ENCODE measurements at places on chromosomes 7 and 10. TPM values are rescaled to one million over a fixed set of nuclear protein-coding genes. Genes with fewer than 3 reads are reported as not detected.

DNA sequence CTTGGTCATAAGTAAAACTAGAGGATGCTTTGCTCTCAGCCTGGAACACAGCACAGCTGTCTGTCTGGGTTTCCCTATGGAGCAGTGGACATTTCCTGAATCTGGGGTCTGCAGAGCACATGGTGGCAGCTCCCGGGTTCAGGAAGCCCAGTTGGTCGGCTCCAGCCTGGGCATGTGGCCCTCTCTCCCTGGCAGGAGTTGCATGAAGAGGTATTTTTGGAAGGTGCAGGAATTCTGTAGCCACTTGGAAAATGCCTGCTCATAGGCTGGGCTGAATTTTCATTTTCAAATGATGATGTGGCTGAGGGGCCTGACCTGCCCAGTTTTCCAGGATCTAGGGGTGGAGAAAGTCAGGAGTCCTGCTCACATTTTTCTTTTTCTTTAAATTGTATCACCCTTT is 6.7 kb upstream of the TPST1 start:
- no peak for DNase-seq
- no peak overlapping the region for H3K4me3 ChIP-seq
- H3K27ac ChIP-seq = no peak overlapping the region
- H3K36me3 ChIP-seq = no peaks in the 10 kb centered on the region
- H3K4me1 ChIP-seq = no peaks in the 10 kb centered on the region

GRCh38 chr10:78341953-78342614 is 308.4 kb downstream of the RPS24 start:
- peaks cover 8% of the 10 kb centered on the region for H3K4me1 ChIP-seq
- no peaks in the 10 kb centered on the region for H3K36me3 ChIP-seq
- no peaks in the 10 kb centered on the region for H3K27me3 ChIP-seq
- H3K4me3 ChIP-seq = no peak overlapping the region

DNA sequence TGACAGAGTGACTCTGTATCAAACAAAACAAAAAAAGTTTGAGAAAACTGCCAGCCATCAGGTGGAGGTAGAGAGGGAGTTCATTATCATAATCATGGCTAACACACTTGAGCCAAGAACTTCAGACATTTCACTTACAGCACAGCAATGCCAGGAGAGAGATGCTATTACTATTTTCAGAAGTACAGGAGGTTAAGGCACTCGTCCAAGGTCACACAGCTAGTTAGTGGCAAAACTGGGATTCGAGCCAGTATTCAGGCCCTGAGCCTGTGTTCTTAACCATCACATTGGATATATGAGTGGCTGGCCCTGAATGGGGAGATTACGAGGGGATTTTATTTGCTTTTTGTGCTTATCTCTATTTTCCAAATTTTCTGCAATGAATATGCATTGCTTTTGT is 24.8 kb upstream of the UNC5B start:
- no peak for DNase-seq
- no peak overlapping the region for H3K27ac ChIP-seq
- H3K27me3 ChIP-seq = no peaks in the 10 kb centered on the region
- no peaks in the 10 kb centered on the region for H3K4me1 ChIP-seq

- H3K36me3 ChIP-seq = no peaks in the 10 kb centered on the region
- H3K4me3 ChIP-seq = no peak overlapping the region
- H3K27ac ChIP-seq = no peak overlapping the region
- DNase-seq = no peak
- H3K27me3 ChIP-seq = no peaks in the 10 kb centered on the region
- H3K4me1 ChIP-seq = no peaks in the 10 kb centered on the region
These were observed 3.4 kb downstream of the H2BK1 start for GRCh38 chr7:151206914-151207313.

DNA sequence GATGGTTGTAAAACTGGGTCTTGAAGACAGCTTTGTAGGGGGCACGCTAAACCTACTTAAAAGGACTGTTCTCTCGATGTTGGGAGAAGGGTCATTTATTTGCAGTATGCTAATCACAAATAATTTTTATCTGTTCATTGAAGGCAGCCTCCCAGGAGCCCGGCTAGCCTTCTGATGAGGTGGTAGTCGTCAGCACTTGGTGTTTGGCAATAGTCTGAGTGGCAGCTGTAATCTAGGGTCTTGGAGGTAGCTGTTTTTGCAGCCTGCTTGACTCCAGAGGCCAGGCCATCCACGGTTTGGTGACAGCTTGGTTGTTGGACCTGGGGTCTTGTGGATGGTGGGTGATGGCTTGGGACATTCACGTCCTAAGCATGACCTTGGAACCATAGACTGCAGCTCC is 2.2 kb downstream of the GTF2IRD1 start:
- no peak overlapping the region for H3K4me3 ChIP-seq
- DNase-seq = no peak
- peaks cover 47% of the 10 kb centered on the region for H3K4me1 ChIP-seq
- no peaks in the 10 kb centered on the region for H3K36me3 ChIP-seq
- peak overlapping the region; percentile 99 for H3K27ac ChIP-seq

GRCh38 chr10:71263376-71263775 is 51.0 kb downstream of the UNC5B start:
- H3K27ac ChIP-seq = no peak overlapping the region
- no peaks in the 10 kb centered on the region for H3K36me3 ChIP-seq
- H3K27me3 ChIP-seq = no peaks in the 10 kb centered on the region
- no peak for DNase-seq
- no peak overlapping the region for H3K4me3 ChIP-seq
- peaks cover 8% of the 10 kb centered on the region for H3K4me1 ChIP-seq

- DNase-seq = no peak
- no peak overlapping the region for H3K27ac ChIP-seq
- no peak overlapping the region for H3K4me3 ChIP-seq
- no peaks in the 10 kb centered on the region for H3K27me3 ChIP-seq
These were observed 52.6 kb upstream of the CYP2C8 start for GRCh38 chr10:95121904-95122303.

DNA sequence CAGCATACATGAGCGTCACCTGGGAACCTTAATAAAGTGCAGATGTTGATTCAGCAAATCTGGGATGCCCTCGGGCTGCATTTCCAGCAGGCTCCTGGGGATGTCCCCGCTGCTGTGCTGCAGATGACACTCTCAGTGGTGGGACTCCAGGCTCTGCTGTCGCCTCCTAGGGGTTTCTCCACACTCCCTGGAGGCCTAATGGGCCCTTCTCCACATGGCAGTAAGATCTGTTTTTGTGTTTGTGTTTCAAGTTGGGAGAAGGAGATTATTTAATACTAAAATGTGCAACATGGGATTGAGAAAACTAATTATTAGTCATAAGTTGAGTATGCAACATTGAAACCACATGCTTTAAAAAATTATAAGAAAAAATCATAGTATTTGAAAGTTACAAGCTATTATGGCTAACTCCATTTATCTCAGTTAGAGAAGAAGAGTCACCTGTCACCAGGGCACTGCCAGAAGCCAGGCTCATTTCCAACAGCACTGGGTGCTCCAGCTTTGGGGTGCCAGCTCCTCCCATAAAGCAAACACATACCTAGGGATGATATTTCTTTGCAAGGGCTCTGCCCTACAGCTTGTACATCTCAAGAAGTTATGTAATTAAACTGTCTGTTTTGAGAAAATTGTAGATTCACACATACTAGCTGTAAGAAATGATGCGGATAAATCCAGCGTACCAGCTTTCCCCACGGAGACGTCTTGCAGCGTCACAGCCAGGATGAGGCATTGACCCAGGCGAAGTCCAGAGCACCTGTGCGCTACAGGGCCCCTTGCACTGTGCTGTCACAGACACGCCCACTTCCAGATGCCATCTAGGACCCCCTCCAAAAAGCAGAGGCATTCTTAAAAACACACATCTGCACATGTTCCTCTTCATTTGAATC is 106.4 kb downstream of the EGFR start:
- no peaks in the 10 kb centered on the region for H3K36me3 ChIP-seq
- peaks cover 61% of the 10 kb centered on the region for H3K4me1 ChIP-seq
- H3K27me3 ChIP-seq = no peaks in the 10 kb centered on the region
- no peak overlapping the region for H3K4me3 ChIP-seq
- no peak overlapping the region for H3K27ac ChIP-seq

DNA sequence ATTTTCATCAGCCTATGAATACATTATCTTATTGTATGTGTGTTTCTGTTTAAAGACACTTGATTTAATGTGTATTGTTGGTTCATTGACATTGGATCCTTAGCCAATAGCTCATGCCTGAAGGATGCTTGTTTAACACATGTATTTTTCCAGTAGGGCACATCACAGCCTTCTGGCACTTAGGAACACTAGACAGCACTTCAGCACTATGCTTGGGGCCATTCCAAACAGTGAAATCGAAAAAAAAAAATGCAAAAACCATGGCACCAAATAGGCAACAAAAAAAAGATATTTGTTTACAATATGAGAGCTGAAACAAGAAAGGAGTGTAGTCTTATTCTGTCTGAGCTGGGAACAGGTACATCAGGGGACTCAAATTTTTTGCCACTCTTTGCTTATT is 262.8 kb downstream of the SLC25A13 start:
- no peak overlapping the region for H3K27ac ChIP-seq
- H3K27me3 ChIP-seq = no peaks in the 10 kb centered on the region
- H3K36me3 ChIP-seq = no peaks in the 10 kb centered on the region
- H3K4me3 ChIP-seq = no peak overlapping the region
- peaks cover 22% of the 10 kb centered on the region for H3K4me1 ChIP-seq

GRCh38 chr10:51090190-51090589 is 15.9 kb downstream of the PRKG1 start:
- no peak overlapping the region for H3K27ac ChIP-seq
- no peaks in the 10 kb centered on the region for H3K27me3 ChIP-seq
- DNase-seq = no peak
- no peak overlapping the region for H3K4me3 ChIP-seq

- no peaks in the 10 kb centered on the region for H3K27me3 ChIP-seq
- H3K36me3 ChIP-seq = no peaks in the 10 kb centered on the region
- peak overlapping the region; percentile 64 for H3K4me3 ChIP-seq
- peak overlapping the region; percentile 99 for H3K27ac ChIP-seq
- H3K4me1 ChIP-seq = peaks cover 13% of the 10 kb centered on the region
- peak; percentile 59 for DNase-seq
These were observed 804 bp downstream of the FRAT1 start for GRCh38 chr10:97319671-97320479.

GRCh38 chr7:151608031-151608551 is 88.4 kb upstream of the RHEB start:
- no peak overlapping the region for H3K27ac ChIP-seq
- H3K36me3 ChIP-seq = no peaks in the 10 kb centered on the region
- H3K4me3 ChIP-seq = no peak overlapping the region
- no peaks in the 10 kb centered on the region for H3K27me3 ChIP-seq
- DNase-seq = no peak

- H3K4me3 ChIP-seq = no peak overlapping the region
- H3K27me3 ChIP-seq = no peaks in the 10 kb centered on the region
- H3K4me1 ChIP-seq = peaks cover 4% of the 10 kb centered on the region
- H3K36me3 ChIP-seq = no peaks in the 10 kb centered on the region
- no peak for DNase-seq
These were observed 162.6 kb downstream of the FAM107B start for GRCh38 chr10:14611968-14612693.

DNA sequence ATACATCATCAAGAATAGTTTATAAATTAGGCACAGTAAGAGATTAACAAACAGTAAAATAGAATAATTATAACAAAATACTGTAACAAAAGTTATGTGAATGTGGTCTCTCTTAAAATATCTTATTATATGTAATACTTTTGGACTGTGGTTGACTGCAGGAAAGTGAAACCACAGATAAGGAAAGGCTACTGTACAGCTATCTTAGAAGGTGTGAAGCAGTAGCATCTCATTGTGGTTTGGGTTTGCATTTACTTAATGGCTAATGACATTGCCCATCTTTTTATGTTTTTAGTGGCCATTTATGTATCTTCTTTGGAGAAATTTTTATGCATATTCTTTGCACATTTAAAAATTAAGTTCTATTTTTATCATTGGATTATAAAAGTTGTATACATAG is 296.4 kb upstream of the MAGI2 start:
- no peaks in the 10 kb centered on the region for H3K36me3 ChIP-seq
- no peak overlapping the region for H3K27ac ChIP-seq
- no peaks in the 10 kb centered on the region for H3K27me3 ChIP-seq
- no peak for DNase-seq
- H3K4me3 ChIP-seq = no peak overlapping the region

DNA sequence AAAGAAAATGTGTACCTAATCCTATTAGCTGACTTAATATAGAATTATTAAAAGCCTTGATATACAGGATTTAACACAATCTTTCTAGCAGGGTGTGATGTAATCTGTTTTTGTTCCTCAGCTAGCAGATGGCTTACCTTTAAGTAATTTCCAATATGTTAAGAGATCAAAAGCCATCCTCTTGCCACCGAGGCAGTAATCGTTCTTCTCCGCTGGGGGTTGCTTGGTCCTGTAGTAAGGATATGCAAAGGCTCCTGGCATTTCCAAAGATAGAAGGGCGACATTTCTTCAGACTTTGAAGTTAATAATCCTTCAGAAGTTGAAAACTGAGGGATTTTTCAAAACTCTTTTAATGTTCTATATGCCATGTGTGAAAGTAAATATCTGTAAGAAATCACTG is 156.4 kb downstream of the FZD1 start:
- no peak overlapping the region for H3K27ac ChIP-seq
- DNase-seq = no peak
- no peaks in the 10 kb centered on the region for H3K36me3 ChIP-seq
- no peaks in the 10 kb centered on the region for H3K4me1 ChIP-seq
- H3K27me3 ChIP-seq = no peaks in the 10 kb centered on the region
- no peak overlapping the region for H3K4me3 ChIP-seq

- H3K27me3 ChIP-seq = no peaks in the 10 kb centered on the region
- H3K4me3 ChIP-seq = no peak overlapping the region
- no peak for DNase-seq
- H3K27ac ChIP-seq = no peak overlapping the region
- no peaks in the 10 kb centered on the region for H3K4me1 ChIP-seq
These were observed 32.1 kb downstream of the SGCE start for GRCh38 chr7:94623820-94624219.

OR2A12 gene
- total RNA-seq = not detected

SNCG gene
- 15.1 TPM for total RNA-seq

ATG9B gene
- total RNA-seq = 0.27 TPM

DOCK1 gene
- total RNA-seq = 217 TPM

LLCFC1 gene
- 0.67 TPM for total RNA-seq
